ENCODE measurements at places on chromosomes 2 and 18.

- DNase-seq: no peak
These were observed 1315.7 kb upstream of the ZEB2 start for GRCh38 chr2:145835665-145836064.

DNA sequence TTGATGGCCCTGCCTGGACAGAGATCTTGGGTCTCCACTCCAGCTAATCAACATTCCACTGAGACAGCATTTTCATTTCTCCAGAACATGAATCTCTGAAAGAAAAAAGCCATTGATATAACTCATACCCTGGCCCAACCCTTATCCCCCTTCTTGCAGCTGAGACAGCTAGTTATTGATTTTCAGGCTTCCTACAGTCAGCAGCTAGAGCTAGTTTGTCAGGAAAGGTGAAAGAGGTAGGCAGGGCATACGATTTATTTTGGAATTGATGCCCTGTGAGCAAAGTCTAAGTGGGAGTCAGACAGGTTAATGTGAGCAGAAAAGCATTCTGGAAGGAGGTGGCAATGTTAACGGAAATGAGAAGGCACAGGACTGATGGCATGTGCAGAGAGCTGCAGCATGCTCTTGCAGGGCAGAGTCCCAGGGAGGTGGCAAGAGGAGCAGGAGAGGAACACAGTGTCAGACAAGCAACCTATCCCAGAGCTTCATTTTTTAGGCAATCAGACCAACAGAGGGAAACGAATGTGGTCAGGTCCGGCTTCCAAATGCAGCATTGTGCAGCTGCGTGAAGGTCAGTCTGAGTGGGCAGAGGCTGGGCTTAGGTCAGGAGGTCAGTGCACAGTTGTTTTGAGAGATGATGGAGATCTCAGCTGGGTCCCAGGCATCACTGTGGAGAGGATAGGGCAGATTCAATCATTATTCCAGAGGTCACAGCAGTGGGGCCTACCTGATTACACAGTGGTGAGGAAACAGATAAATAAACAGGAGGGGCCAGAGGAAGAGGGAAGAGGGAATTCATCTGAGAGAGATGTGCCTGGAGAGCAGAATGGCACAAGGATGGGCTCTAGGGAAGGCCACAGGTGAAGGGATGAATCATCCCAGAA lies 134.8 kb downstream of the CMPK2 start:
- DNase-seq: no peak

GRCh38 chr2:9471206-9471605 lies 3.1 kb upstream of the IAH1 start:
- DNase-seq: no peak

DNA sequence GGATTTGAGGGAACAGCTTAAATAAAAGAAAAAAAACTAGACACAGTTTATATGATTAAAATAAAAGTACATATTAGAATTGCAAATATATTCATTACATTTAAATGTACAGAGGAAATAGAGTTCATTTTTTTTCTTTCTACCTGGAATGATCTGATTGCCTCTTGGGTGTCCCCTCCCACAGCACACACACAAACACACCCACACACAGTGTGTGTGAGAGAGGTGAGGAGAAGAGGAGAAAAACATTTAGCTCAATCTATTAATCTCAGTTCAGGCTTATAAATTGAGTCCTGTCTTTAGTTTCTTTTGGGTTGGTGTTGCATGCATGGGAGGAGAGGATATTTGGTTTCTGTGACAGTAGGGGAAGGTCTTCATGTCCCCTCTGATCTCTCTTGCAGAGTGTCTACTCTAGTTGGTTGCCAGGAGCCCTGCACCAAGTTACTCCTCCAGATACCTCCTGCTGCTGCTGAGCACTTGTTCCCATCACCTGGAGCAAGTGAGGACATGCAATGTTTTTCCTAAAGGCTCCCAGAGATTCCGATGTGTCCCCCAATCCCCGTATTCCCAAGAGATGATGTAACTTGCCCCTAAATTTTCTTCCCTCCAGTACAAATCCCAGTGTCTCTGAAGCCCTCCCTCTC lies 50.8 kb upstream of the REG3A start:
- DNase-seq: no peak

DNA sequence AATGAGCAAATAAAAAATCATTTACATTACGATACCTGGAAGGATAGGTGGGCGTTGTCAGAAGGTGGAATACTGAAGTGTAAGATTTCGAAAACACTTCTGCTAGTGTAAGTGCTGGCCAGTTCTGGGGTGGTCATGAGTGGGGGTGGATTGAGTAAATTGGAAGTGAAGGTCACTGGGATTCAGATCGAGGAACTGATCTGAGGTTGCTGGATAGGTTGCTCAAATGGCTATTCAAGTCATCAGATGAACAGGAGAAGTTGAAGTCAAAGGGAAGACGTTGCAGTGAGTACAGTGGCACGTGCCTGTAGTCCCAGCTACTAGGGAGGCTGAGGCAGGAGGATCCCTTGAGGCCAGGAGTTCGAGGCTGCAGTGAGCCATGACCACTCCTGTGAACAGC lies 95.7 kb downstream of the MALT1 start:
- DNase-seq: no peak

GRCh38 chr2:39128919-39129391 lies 8.1 kb upstream of the SOS1 start:
- DNase-seq: no peak
